Nucleus accumbens (tissue), 56 donors: ENCODE measurements at places on chromosomes 16 and 17.

DNA sequence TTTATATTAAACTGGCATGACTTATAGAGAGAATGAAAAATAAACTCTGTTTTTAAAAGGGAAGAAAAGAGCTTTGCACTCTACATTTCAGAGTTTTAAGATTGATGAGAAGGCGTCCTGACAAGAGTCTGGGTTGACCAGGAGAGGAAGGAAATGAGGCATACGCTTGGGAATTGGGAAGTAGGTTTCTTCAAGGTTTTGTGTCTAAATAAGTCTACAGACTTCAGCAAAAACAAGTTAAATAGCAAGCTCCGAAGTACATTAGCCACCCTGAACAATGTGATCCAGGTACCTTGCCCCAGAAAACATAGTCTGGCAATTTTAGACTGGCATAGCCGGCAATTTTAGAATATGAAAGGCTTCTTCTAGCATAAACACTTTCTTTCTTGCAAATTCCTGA, 28.5 kb upstream of the CCDC182 start:
- no peak for DNase-seq

GRCh38 chr17:76551685-76552084, 11.8 kb downstream of the PRCD start:
- no peak for DNase-seq

DNA sequence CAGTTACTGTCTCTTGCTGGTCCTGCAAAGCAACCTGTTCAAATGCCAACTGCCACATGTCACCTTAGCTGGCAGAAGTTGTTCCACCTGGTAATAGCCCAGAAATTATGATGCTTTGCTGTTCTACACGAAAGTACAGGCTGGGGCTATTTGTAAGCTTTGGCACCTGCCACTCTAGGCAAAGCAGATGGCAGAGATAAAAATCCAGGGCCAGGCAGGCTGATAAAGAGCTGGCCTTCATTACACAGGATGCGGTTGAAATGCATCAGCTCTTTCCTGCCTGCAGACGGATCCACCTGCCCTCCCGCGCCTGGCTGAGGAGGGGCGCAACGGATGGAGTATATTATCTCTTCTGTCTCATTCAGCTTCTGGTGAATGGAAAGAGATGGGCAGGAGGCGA, 29.3 kb upstream of the KDM8 start:
- DNase-seq: no peak

GRCh38 chr16:66205287-66206231, 160.9 kb upstream of the CDH5 start:
- no peak for DNase-seq

DNA sequence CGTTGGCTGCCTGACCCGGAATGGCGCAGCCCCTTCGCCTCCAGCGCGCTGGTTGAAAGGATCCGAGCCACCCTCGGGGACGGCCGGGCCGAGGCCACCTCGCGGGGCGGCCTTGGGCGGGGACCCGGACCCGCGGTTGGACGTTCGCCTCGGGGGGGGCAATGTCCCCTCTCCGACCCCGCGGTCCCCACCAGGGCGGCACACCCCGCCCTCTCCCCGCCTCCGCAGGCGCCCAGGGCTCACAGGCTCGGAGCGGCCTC, 1.0 kb upstream of the SOX8 start:
- DNase-seq: no peak

GRCh38 chr17:73166731-73167581, 2.1 kb downstream of the SSTR2 start:
- DNase-seq: no peak

DNA sequence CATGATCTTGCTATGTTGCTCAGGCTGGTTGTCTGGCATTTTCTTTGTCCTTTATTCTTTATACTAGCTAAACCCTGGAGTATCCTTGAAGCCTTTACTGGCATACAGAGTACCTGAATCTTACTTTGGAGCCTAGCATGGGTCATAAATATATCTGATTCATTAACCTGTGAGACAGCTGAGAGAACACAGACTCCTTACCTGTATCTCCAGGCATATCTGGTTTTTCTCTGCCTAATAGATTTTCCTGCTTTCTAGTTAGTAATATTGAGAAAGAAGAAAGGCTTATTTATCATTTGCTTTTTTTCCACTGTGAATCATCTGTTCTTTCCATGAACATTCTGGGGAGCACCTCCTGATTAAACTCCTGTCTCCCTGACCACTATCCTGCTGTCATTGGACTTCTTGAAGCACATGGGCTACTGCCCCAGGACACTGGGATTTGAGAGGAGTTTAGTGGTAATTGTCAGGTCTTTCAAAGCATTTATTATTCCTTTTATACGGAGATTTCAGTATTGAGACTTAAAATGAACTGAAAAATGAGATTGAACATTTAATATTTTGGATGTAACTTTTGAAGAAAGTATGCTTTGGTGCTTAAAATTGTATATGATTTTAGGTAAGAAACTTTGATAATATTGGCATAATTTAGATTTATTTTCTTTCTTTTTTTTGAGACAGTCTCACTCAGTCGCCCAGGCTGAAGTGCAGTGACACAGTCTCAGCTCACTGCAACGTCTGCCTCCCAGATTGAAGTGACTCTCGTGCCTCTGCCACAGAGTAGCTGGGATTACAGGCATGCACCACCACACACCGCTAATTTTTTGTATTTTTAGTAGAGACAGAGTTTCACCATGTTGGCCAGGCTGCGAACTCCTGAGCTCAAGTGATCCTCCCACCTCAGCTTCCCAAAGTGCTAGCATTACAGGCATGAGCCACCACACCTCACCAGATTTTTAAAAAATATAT, 8.6 kb downstream of the PDP2 start:
- DNase-seq: no peak

- DNase-seq: no peak
Measured at GRCh38 chr16:63938661-63939060, 1183.2 kb downstream of the CDH11 start.

DNA sequence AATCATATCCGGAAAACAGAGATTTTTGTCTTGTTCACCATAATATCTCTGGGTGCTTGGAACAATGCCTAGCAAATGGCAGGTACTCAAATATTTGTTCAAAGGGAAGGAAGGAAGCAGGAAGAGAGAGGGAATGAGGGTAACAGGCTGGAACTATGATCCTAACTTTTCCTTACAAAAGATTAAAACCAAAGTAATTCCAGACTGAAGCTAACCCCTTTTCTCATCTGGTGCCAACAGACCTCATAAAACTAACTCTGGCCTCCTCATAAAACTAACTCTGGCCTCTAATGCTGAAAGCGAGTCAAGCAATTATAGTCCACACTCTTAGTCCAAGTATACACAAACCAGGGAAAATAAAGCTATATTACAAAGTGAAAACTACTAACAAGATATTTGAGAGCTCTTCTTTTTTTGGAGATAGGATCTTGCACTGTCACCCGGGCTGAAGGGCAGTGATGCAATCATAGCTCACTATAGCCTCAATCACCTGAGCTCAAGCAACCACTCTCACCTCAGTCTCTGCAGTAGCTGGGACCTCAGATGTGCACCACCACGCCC, 84.6 kb downstream of the KANSL1 start:
- DNase-seq: no peak
